ENCODE measurements at places on chromosomes 13 and 19. TPM values are rescaled to one million over a fixed set of nuclear protein-coding genes. Genes with fewer than 3 reads are reported as not detected.

- H3K4me1 ChIP-seq: no peaks in the 10 kb centered on the region
Measured at GRCh38 chr19:18946335-18946734, 5.3 kb upstream of the HOMER3 start.

GRCh38 chr19:1169411-1169791, 4.7 kb downstream of the SBNO2 start:
- peak overlapping the region; percentile 62 for H3K27ac ChIP-seq
- peaks cover 22% of the 10 kb centered on the region for H3K4me1 ChIP-seq
- H3K4me3 ChIP-seq: no peak overlapping the region
- no peaks in the 10 kb centered on the region for H3K36me3 ChIP-seq

SIGLECL1 gene
- total RNA-seq: 1.6 TPM

DNA sequence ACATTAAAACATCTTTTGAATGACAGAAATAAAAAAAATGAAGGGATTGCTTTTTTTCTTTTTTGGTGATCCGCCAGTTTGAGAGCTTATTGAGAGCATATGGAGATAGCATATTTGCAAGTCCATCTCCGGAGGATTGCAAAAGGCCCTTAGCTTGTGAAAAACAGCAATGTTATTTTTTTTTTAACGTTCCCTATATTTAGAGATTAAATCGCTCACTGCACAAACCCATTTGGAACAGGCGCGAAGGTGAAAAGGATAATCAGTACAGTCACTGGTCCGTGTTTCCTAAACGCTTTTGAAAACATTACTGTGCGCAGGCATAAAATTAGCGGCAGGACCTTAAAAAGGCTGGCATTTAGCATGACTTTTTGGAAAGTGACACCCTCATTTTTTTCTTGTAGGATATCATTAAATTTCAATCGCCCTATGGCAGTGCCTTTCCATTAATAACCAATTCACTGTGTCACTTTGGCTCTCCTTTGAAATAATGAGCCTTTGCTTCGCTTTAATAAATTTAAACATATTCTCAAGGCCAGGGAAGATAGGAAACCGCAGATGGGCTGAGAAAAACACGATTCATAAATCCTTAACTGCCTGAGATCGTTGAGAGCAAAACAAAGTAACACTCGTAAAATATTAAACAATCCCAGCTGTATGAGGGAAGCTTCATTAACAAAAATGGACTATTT, 342.2 kb downstream of the DACH1 start:
- H3K36me3 ChIP-seq: no peaks in the 10 kb centered on the region
- no peaks in the 10 kb centered on the region for H3K27me3 ChIP-seq
- no peak overlapping the region for H3K27ac ChIP-seq

GRCh38 chr13:40194224-40194806, 472.1 kb downstream of the FOXO1 start:
- H3K4me3 ChIP-seq: no peak overlapping the region
- no peaks in the 10 kb centered on the region for H3K27me3 ChIP-seq
- H3K27ac ChIP-seq: peak overlapping the region; percentile 42
- no peaks in the 10 kb centered on the region for H3K36me3 ChIP-seq

GRCh38 chr13:76816394-76816793, 69.8 kb downstream of the KCTD12 start:
- H3K36me3 ChIP-seq: no peaks in the 10 kb centered on the region
- no peaks in the 10 kb centered on the region for H3K4me1 ChIP-seq
- H3K4me3 ChIP-seq: no peak overlapping the region
- no peak for DNase-seq
- H3K27ac ChIP-seq: no peak overlapping the region

- DNase-seq: no peak
- no peak overlapping the region for H3K4me3 ChIP-seq
- no peak overlapping the region for H3K27ac ChIP-seq
Measured at GRCh38 chr19:50269653-50270052, 59.5 kb downstream of the KCNC3 start.

DNA sequence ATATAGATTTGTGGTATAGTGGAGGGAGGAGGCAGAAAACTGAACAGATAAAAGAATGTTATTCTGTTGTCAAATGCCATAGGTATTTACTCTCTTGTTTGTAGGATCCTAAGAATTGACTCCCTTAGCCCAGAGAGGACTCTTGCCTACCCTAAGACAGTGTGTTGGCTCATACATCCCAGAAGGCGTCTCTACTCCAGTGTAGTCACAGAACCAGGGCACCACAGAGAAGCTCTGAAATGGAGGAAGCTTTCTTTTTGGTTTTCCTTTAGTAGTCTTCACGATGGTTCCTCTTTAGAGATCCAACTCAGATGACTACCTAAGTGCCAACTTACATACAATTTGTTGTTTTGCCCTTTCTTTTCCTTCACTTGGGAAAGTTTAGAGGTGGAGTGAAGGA, 14.0 kb downstream of the GPR183 start:
- no peak overlapping the region for H3K4me3 ChIP-seq
- no peaks in the 10 kb centered on the region for H3K27me3 ChIP-seq
- no peaks in the 10 kb centered on the region for H3K4me1 ChIP-seq
- H3K27ac ChIP-seq: no peak overlapping the region
- DNase-seq: no peak

DNA sequence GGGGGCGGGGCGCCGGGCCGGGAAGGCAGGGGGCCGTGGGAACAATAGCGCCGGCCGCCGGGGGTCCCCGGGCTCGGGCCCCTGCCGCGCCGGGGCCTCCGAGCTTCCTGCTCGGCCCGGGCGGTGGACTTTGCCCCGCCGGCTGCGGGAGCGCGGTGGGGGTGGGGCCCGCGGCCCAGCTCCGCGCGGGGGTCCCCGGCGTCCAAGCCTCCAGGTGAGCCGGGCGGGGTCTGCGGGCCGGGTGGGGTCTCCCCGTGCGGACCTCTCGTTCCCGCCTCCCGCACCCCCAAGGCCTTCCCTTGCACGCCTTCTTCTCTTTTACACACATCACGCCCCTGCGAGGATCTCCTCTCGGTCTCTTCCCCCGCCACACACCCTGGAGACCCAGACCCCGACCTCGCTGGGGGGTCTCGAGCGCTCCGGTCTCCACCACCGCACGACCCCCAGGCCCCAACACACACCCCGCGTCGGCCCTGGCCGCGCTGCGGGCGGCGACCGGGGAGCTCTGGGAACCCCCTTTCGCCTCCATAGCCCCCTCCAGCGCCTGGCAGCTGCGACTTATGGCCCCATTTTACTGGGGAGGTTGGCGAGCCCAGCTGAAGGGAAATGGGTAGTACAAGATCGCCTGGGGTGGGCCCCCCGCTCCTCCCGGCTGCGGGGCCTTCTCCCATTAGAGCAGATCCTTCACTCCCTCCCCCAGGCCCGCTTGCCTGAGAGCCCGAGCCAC, 711 bp downstream of the CAMSAP3 start:
- H3K27ac ChIP-seq: peak overlapping the region; percentile 78
- peak overlapping the region; percentile 64 for H3K4me3 ChIP-seq
- H3K27me3 ChIP-seq: no peaks in the 10 kb centered on the region
- no peak for DNase-seq

DNA sequence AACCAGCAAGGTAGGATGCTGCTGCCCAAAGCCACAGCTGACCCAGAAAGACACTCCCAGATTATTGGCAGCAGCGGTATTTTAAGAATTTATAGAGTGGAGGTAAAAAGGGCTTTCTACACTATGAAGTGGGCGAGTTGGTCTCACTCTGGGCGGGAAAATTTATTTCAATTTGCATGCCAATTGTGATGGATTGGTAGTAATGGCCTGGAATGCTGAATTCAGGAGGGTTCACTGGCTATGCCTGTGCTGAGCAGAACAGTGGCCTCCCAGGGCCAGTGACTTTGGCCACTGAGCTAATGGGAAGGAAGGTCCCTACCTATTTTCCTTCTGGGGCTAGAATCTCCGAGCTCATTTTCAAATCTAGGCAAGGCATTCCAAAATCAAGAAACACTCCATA, 243.5 kb downstream of the TSHZ3 start:
- no peaks in the 10 kb centered on the region for H3K4me1 ChIP-seq
- H3K4me3 ChIP-seq: no peak overlapping the region
- H3K36me3 ChIP-seq: no peaks in the 10 kb centered on the region
- no peak overlapping the region for H3K27ac ChIP-seq
- H3K27me3 ChIP-seq: no peaks in the 10 kb centered on the region

GRCh38 chr19:4512070-4512469, 6.2 kb downstream of the PLIN4 start:
- H3K27ac ChIP-seq: no peak overlapping the region
- no peak for DNase-seq
- H3K36me3 ChIP-seq: no peaks in the 10 kb centered on the region
- H3K4me3 ChIP-seq: no peak overlapping the region
- no peaks in the 10 kb centered on the region for H3K27me3 ChIP-seq

- no peaks in the 10 kb centered on the region for H3K4me1 ChIP-seq
- no peak overlapping the region for H3K4me3 ChIP-seq
- DNase-seq: no peak
- H3K27me3 ChIP-seq: no peaks in the 10 kb centered on the region
Measured at GRCh38 chr13:44876782-44877324, 112.4 kb downstream of the NUFIP1 start.

GRCh38 chr19:4326837-4327251, 11.8 kb downstream of the STAP2 start:
- no peak overlapping the region for H3K4me3 ChIP-seq
- DNase-seq: no peak
- H3K27me3 ChIP-seq: no peaks in the 10 kb centered on the region
- H3K36me3 ChIP-seq: no peaks in the 10 kb centered on the region
- no peaks in the 10 kb centered on the region for H3K4me1 ChIP-seq
- H3K27ac ChIP-seq: no peak overlapping the region

- peaks cover 18% of the 10 kb centered on the region for H3K36me3 ChIP-seq
- H3K4me1 ChIP-seq: peaks cover 6% of the 10 kb centered on the region
- H3K27me3 ChIP-seq: no peaks in the 10 kb centered on the region
- no peak for DNase-seq
Measured at GRCh38 chr19:54462047-54462654, 1.4 kb downstream of the LENG9 start.

QPCTL gene
- 5.2 TPM for total RNA-seq

GRCh38 chr13:106098778-106099177, 436.7 kb downstream of the EFNB2 start:
- no peak overlapping the region for H3K27ac ChIP-seq
- no peaks in the 10 kb centered on the region for H3K27me3 ChIP-seq
- no peak overlapping the region for H3K4me3 ChIP-seq
- H3K4me1 ChIP-seq: no peaks in the 10 kb centered on the region
- DNase-seq: no peak
- H3K36me3 ChIP-seq: no peaks in the 10 kb centered on the region

TICAM1 gene
- 9.1 TPM for total RNA-seq

GRCh38 chr19:41918653-41919244, 9.5 kb downstream of the ERFL start:
- no peak for DNase-seq
- H3K27me3 ChIP-seq: peaks cover 16% of the 10 kb centered on the region
- no peaks in the 10 kb centered on the region for H3K4me1 ChIP-seq
- no peak overlapping the region for H3K4me3 ChIP-seq
- H3K36me3 ChIP-seq: no peaks in the 10 kb centered on the region
- no peak overlapping the region for H3K27ac ChIP-seq

- H3K4me1 ChIP-seq: no peaks in the 10 kb centered on the region
- H3K4me3 ChIP-seq: no peak overlapping the region
- H3K36me3 ChIP-seq: no peaks in the 10 kb centered on the region
- no peaks in the 10 kb centered on the region for H3K27me3 ChIP-seq
- no peak overlapping the region for H3K27ac ChIP-seq
- DNase-seq: no peak
Measured at GRCh38 chr19:20558011-20558410, 7.6 kb downstream of the ZNF737 start.

DNA sequence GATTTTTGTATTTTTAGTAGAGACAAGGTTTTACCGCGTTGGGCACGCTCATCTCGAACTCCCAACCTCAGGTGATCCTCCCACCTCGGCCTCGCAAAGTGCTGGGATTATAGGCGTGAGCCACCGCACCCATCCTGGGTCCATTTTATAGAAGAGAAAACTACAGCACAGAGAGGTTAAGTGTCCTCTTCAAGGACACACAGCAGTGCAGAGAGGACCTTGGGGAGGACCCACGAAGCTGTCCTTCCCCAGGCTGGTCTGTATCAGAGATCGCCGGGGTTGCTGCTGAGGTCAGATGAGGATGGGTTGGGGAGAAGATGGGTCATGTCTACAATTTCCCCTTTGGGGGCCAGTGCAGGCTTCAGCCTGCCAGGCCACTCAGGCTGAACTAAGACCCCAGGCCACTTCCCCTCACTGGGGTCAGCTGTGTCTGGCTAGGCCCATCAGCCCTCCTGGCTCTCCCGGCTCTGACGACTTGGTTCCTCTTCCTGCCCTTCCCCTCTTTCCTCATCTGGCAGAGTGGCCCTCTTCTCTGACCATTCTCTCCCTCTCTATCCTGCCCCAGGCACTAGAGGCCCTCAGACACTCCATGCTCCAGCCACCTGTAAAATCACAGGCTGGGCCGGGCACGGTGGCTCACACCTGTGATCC, 9.6 kb downstream of the MYO1F start:
- H3K4me1 ChIP-seq: no peaks in the 10 kb centered on the region
- DNase-seq: no peak
- no peaks in the 10 kb centered on the region for H3K27me3 ChIP-seq
- H3K27ac ChIP-seq: no peak overlapping the region
- H3K36me3 ChIP-seq: no peaks in the 10 kb centered on the region
